ENCODE measurements at places on chromosomes 16 and 17.

DNA sequence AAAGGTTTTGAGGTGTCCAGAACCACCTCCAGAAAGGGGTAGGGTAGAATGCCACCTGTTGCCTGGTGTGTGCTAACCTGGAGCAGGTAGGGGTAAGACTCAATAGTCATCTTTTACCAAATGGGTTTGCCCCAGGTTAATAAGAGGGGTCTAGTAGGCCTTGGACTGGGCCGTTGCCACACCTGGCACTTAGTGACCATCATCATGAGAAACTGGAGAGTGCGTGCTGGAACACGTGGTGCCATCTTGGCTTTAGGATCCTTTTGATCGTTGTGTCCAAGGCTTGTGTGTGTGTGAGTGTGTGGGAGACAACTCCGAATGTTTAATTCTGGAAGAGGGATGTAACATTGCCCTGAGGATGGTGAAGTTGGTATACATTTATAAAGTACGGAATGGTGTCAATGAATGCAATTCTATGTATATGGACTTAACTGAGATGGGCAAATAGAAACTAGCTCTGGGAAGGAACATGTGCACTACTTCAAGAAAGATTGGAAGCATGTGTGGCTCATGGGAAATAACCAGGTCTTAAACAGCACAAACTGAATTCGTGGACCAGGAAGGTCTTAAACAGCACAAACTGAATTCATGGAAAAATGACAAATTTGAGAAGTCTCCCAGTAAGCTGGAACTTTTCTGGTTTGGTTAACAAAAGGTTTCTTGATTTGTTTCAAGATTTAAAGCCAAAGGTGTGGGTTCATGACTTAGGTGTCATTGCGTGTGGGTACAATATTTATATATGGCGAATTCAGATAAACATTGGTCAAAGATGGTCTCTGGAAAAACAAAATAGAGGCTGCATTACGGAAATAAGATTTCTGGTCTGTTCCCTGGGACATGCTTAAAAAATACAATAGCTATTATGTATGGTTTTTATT lies 7.2 kb downstream of the FUS start:
- DNase-seq, result no peak

DNA sequence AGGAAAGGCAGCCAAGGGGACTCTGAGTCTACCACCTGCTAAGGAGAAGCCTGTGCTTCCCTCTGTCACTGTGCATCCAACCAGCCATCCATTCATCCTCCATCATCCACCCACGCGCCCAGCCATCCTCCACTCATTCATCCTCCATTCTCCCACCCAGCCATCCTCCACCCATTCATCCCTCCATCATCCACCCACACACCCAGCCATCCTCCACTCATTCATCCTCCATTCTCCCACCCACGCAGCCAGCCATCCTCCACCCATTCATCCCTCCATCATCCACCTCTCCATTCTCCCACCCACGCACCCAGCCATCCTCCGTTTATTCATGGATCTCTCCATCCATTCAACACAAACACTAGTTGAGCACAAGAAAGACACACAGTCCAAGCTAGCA lies 74.1 kb downstream of the COG7 start:
- no peak for DNase-seq

- peak; percentile 45 for DNase-seq
These were observed 14.9 kb downstream of the SPATA32 start for GRCh38 chr17:45246861-45247428.

- peak; percentile 36 for DNase-seq
These were observed 617 bp downstream of the ARMC7 start for GRCh38 chr17:75110234-75110937.

DNA sequence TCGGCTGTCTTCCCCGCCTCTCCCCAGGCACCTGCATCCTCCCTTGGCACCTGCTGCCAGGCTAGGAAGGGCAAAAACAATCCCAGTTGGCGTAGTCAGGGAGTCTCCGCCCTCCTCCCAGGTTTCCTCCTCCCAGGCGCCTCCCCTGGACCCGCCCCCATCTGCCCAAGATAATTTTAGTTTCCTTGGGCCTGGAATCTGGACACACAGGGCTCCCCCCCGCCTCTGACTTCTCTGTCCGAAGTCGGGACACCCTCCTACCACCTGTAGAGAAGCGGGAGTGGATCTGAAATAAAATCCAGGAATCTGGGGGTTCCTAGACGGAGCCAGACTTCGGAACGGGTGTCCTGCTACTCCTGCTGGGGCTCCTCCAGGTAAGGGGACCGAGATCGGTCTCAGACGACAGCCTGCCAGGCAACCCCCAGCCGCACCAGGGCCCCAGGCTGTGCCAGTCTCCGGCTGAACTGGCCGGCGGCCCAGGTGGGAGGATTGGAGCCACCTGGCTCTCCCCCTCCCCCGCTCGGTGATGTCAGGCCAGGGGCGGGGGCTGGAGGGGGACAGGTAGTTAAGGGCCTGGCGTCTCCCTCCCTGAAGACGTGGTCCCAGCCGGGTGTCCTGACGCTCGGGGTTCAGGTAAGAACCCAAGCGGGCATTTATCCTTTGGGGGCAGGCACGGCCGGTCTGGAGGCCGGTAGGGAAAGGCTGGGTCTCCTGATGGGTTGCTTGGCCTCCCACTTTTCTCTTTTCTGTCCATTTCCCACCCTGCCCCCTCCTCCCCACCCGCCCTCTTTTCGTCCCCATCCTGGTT lies at the start of gene GRB7:
Gene GRB7, plus strand, starts transcription at position 179 of the 808 bp plus-strand sequence. CDS start 4,364 bp downstream, outside the sequence.
- DNase-seq, result no peak

GRCh38 chr17:79842656-79843473 lies 3.6 kb upstream of the CBX4 start:
- no peak for DNase-seq

DNA sequence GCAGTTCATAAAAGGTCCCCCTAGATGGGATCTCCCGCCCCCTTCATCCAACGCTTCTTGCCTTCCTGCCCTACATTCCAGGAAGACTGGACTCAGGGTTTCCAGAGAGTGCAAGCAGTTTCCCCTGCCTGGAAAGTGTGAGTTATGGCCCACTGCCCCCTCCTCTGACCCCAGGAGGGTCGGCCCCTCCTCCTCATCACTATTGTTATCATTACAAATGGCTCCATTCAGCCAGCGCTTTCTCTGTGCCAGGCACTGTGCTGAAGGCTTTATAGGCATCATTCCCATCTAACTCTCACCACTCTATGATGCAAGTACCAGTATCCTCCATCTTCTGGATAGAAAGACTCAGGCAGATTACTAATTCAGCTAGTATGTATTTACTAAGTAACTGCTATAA lies 90.7 kb downstream of the USP31 start:
- no peak for DNase-seq

GRCh38 chr16:30009990-30010843 lies 610 bp downstream of the DOC2A start:
- no peak for DNase-seq

DNA sequence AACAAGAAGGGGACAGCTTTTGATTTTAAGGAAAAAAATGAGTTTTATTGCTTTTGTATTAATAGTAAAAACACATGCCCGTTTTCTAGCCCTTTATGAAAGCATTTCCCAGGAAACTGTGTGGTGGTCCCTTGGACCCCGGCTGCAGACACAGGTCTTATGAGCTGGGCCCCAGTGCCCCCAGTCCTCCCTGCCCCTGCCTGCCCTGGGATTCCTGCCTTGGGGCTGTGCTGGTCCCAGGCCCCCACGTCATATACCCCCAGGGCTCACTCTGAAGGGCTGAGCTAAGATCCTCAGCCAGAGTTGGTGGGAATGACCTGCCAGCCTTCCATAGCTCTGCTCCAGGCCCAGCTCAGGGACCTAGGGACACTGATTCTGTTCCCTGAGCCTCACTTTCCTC lies 30.8 kb downstream of the GINS2 start:
- no peak for DNase-seq

GRCh38 chr16:82845116-82845515 lies 218.3 kb downstream of the CDH13 start:
- no peak for DNase-seq

DNA sequence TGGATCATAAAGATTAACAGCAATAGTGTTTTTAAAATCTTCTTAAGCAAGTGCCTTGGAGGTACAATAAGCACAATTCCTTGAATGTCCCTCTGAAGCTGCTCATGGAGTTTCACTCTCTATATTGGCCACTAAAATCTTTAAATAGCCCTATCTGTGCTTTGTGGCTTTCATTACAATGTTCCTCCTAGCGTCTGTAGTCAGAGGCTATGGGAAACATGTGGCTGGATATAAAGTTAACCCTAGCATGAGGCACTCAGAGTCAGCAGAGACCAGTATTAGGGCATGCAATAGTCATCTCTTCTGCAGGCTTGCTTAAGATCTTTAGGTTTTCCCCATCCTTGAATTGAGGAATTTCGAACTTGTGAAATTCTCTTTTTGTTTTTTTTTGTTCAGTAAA lies 668.2 kb downstream of the CDH11 start:
- no peak for DNase-seq

GRCh38 chr16:51834794-51835193 lies 683.7 kb upstream of the SALL1 start:
- DNase-seq, result no peak

GRCh38 chr17:35537601-35538141 lies at the start of gene SLFN12L:
SLFN12L (minus strand) TSS chr17:35537678; CDS start chr17:35522364, 15,314 bp downstream.
- no peak for DNase-seq

DNA sequence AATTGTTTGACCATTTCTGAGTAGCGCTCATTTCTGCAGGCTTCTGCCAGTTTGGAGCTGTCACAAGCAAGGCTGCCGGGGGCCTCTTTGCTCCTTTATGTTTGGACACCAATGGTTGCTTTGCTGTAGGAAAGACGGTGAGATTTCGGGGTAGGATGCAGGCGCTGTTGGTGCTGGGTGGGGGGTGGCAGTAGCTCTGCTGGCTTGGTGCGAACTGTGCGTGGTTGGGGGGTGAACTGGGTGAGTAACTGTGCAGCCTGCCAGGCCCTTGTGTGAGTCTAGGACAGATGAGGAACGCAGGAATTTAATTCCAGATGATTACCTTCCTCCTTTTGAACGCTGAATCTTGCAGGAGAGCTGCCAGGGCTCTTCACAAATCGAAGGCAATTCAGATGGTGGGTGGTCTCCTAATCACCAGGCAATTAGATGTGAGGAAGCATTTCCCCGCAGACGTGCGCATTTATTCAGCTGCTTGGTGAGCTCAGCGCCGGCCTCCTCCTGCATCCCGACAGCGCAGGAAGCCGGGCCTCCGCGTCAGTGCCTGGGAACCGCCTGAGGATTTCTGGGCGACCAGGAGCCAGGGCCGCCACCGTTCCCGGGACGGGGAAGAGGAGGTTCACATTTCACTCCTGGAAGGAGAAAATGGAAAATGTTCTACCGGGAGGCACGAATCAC lies 154.4 kb downstream of the FOXL1 start:
- DNase-seq, result peak; percentile 60

GRCh38 chr17:49548506-49549310 lies 27.0 kb upstream of the NXPH3 start:
- DNase-seq, result peak; percentile 69

DNA sequence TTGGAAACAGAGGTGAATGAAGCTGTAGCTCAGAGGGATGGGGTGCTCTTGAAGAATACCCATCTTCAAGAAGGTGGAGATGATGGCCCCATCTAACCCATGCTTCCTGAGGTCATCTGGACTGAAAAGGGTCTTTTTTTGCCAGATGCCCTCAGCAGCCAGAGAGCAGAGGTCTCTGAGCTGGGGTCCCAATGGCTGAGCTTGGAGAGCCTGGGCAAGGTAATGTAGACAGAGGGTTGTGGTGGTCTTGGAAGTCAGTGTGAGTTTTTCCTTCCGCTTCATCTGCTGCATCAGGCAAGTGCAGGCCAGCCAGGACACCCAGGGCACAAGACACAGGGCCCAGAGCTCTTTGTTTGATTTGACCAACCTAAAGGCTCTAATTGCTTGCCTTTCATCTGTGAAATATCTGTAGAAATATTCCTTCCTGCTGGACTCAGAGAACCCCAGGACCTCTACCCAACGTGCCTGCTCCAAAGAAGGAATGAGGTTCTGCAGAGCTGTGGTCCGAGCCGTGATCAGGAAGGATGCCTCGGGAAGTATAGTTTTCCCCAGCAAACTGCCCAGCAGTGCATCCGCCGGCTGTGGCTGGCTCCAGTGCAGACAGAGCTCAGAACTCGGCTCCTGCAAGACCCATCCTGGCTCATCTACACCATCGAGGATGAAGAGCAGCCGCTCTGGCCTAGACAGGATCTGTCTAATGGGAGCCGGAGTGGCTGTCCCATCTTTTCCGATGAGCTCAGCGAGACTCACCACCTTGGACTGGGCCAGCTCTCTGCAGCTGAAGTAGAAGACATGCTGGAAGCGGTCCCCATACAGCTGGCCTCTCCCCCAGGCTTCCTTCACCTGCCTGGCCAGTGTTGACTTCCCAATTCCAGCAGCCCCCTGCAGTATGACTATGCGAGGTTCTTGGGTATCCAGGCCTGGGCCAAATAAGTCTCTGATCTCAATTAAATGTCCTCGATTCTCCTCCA lies 25.2 kb downstream of the NLRP1 start:
- DNase-seq, result peak; percentile 1

DNA sequence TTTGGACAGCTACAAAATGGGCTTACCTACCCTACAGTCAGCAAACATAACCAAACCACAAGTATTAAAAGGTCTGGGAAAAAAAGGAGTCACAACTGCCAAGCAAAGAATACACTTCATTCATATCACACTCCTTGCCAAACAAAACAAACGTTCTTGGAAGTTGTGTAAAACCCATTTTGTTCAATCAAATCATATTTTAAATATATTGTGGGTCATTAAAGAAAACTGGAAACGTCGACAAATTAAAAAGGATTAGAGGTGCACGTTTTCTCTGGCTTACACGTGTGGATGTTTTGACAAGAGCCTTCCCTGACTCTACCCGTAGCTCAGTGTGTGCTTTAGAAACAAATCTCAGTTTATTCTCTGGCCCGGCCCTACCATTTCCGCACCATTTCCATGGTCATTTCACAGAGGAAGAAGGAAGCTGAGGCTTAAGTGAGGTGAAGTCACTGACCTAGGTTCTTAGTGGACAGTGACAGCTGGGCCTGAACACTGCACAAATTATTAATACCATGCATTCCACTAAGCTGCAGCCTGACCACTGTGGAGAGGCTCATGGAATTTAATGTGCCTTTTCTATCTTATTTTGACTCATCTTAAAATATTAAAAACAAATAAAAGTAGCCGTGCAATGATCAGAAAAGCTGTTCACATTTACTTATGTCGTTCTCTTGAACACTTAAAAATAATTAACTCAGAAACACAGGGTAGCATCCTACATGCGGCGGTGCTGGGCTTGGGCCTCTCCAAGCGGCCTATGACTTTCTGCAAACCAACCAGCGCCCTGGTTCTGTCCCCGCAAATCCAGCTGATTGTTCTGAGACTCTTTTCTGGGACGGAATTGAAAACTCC lies 968 bp downstream of the CEP112 start:
- peak; percentile 52 for DNase-seq

- DNase-seq, result no peak
These were observed 13.5 kb upstream of the METRNL start for GRCh38 chr17:83065660-83066542.

- DNase-seq, result no peak
These were observed 432.0 kb upstream of the CDH5 start for GRCh38 chr16:65934443-65934842.

Measured in GM03348 (cell line).